ENCODE measurements at places on chromosomes 5 and 9. TPM values are rescaled to one million over a fixed set of nuclear protein-coding genes. Genes with fewer than 3 reads are reported as not detected.

Gene KCTD16
- not detected for total RNA-seq

- DNase-seq = no peak
- no peaks in the 10 kb centered on the region for H3K27me3 ChIP-seq
- H3K36me3 ChIP-seq = no peaks in the 10 kb centered on the region
Observed at GRCh38 chr5:129135633-129136032, 41.1 kb downstream of the ISOC1 start.

GRCh38 chr5:96143450-96143849 is 181.8 kb upstream of the ELL2 start:
- no peaks in the 10 kb centered on the region for H3K36me3 ChIP-seq
- DNase-seq = no peak
- no peaks in the 10 kb centered on the region for H3K27me3 ChIP-seq
- no peak overlapping the region for H3K4me3 ChIP-seq

GRCh38 chr9:1994180-1994579 is 21.0 kb upstream of the SMARCA2 start:
- no peaks in the 10 kb centered on the region for H3K4me1 ChIP-seq
- H3K27ac ChIP-seq = no peak overlapping the region
- H3K4me3 ChIP-seq = no peak overlapping the region
- DNase-seq = no peak

DNA sequence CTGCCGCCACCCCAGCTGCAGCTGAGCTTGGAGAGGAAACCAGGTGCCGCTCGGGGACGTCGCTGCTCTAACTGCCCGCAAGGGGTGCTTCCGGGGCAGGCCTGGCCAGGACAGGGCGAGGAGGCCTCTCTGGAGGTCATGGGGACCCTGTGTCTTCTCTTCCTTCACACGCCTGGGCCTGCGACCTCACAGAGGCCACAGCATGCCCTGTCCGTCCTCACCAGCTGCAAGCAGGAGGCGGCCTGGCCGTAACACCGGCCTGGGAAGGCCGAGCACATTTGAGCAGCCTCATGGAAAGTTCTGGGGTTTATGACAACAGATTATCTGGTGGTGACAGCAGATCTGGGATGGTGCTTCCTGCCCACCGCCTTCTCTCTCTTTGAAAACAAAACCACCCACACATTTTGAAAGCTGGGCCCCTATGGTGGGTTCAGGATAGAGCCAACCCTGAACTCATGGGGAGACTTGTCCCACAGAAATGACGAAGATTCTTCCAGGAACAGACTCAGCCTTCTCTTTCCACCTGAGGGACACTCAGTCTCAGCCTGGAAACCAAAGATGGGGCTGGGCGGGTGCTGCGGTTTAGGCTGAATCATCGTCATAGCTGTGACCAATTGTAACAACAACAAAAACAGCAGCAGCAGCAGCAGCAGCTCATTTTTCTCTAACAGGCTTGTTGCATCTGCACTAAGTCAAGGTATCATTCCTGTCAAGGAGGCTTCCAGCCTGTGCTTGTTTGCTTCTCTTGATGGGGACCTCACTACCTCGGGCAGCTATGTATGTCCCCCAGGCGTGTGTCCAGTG is 99.6 kb upstream of the RAPGEF1 start:
- H3K27ac ChIP-seq = no peak overlapping the region

GRCh38 chr5:10502578-10502977 is 60.9 kb downstream of the ROPN1L start:
- no peaks in the 10 kb centered on the region for H3K27me3 ChIP-seq
- no peaks in the 10 kb centered on the region for H3K36me3 ChIP-seq
- H3K4me3 ChIP-seq = no peak overlapping the region
- no peak overlapping the region for H3K27ac ChIP-seq
- DNase-seq = no peak

Gene TSSK1B
- not detected for total RNA-seq
